ENCODE measurements at places on chromosomes 11 and 22. TPM values are rescaled to one million over a fixed set of nuclear protein-coding genes. Genes with fewer than 3 reads are reported as not detected.

The MAP6 gene
- polyA plus RNA-seq = not detected

The ARHGAP8 gene
- not detected for polyA plus RNA-seq

The OR52E8 gene
- polyA plus RNA-seq = not detected

The FERMT3 gene
- polyA plus RNA-seq = 206 TPM

The OR8D1 gene
- polyA plus RNA-seq = not detected

The PRR5L gene
- polyA plus RNA-seq = 43.0 TPM

The IL10RA gene
- polyA plus RNA-seq = 659 TPM

The B4GALNT4 gene
- polyA plus RNA-seq = 0.31 TPM

The SLN gene
- not detected for polyA plus RNA-seq

The TSSK2 gene
- not detected for polyA plus RNA-seq

The CCDC82 gene
- 28.2 TPM for polyA plus RNA-seq

The DUSP8 gene
- polyA plus RNA-seq = 0.75 TPM

The DGCR2 gene
- 51.7 TPM for polyA plus RNA-seq

The OR51S1 gene
- polyA plus RNA-seq = not detected

The SEC14L2 gene
- 4.6 TPM for polyA plus RNA-seq

The HPX gene
- polyA plus RNA-seq = not detected

The SERHL2 gene
- 0.60 TPM for polyA plus RNA-seq

The TCN2 gene
- 0.63 TPM for polyA plus RNA-seq

The NTM gene
- polyA plus RNA-seq = not detected

The OTOG gene
- polyA plus RNA-seq = not detected

The PRRG4 gene
- polyA plus RNA-seq = not detected

The DAGLA gene
- polyA plus RNA-seq = not detected

The OR10A4 gene
- polyA plus RNA-seq = not detected

The CTTN gene
- polyA plus RNA-seq = not detected

The HARBI1 gene
- polyA plus RNA-seq = 12.9 TPM

The GUCY1A2 gene
- not detected for polyA plus RNA-seq

The ART1 gene
- polyA plus RNA-seq = not detected

The EFCAB6 gene
- polyA plus RNA-seq = 0.22 TPM

The OR10D3 gene
- not detected for polyA plus RNA-seq

The GAL3ST1 gene
- 0.13 TPM for polyA plus RNA-seq

The SLC22A25 gene
- not detected for polyA plus RNA-seq

The TRIM51 gene
- polyA plus RNA-seq = not detected

The HBG1 gene
- polyA plus RNA-seq = not detected

The KIRREL3 gene
- polyA plus RNA-seq = not detected

The AIFM3 gene
- polyA plus RNA-seq = not detected

The MMP11 gene
- polyA plus RNA-seq = 1.9 TPM

The P2RY2 gene
- not detected for polyA plus RNA-seq

The PYGM gene
- polyA plus RNA-seq = 0.15 TPM

The LRRC75B gene
- not detected for polyA plus RNA-seq

All from CD8-positive, alpha-beta memory T cell (primary cell).